NCI-H146 (cell line): ENCODE measurements at places on chromosomes 4 and X.

DNA sequence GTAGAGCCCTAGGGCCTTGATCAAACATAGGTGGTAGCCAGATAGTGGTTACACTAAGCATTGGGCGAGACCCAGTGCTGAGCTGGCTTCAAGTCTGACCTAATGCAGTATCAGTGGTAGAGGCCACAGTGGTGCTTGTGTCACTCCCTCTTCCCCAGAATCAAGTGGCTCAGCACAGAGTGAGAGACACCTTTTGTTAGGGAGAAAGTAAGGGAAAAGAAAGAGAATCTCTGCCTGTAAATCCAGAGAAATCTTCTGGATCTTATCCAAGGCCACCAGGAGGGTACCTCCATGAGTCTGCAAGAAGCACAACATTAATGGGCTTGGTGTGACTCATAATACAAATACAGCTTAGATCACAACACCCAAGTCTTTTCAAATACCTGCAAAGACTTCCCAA, 117.7 kb upstream of the SLC6A14 start:
- DNase-seq, result no peak

GRCh38 chrX:40015693-40016092, 82.1 kb downstream of the BCOR start:
- DNase-seq, result no peak

DNA sequence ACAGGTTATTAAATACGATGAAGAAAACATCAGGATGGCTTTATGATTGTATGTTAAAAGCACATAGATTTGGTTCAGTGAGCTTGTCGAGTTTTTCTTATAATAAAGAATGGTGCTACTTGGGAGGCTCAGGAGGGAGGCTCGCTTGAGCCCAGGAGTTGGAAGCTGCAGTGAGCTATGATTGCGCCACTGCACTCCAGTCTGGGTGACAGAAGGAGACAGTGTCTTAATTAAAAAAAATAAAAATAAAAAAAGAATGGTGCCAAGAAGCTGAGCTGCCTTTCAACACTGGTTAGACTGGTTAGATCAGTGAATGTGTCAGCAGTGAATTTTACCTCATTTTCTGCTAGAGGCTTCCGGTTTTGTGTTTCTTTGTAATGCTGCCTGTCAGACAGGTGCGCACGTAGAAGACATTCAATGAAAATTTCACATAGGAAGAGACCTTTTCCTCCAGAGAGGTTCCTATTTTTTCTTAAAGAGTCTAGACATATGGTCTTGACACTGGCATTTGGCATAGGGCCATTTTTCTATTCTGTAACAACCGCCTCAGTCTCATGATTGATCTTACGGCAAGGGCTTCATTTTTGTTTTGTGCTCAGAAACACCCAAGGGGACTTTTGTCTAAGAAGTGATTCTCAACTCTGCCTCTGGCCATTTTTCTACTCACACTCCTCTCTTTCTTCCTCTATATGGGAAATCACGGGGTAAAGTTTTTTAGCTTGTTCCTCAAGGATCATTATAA, 15.0 kb upstream of the ARSF start:
- no peak for DNase-seq

DNA sequence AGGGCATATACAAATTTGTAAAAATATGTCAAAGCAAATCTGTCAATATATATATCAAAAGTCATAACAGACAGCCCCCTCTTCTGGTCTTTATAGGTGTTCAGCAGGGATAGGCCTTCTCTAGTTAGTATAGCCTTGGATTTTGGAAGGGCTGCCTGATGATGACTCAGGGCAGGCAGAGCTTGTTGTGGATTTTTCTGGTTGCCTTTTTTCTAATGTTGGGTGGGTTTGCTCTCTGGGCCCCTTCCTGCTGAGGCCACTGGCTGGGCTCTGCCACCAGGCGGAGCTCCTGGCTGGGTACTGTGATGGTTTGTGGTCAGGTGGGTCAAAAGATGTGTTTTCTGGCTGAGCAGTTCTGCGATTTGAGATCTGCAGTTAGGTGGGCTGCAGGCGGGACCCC, 294.2 kb downstream of the GRIA2 start:
- DNase-seq, result no peak

GRCh38 chrX:122934131-122934530, 249.9 kb upstream of the GRIA3 start:
- DNase-seq, result no peak

GRCh38 chr4:105710012-105710600, 1.5 kb downstream of the GSTCD start:
- DNase-seq, result no peak

GRCh38 chr4:27176400-27176799, 315.8 kb downstream of the STIM2 start:
- peak; percentile 78 for DNase-seq

DNA sequence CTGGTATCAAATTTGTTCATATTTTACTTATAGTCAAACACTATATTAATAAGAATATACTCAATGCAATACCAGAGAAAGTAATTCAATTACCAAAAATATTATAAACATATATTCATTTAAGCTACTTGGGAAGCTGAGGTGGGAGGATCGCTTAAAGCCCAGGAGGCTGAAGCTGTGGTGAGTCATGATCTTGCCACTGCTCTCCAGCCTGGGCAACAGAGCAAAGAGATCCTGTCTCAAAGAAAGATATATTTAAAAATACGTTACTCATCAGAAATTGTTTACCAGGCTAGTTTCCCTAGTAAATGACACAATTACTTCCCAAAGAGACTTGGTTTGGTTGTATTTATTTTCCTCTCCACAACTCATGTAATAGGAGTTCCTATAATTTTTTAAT, 433.6 kb downstream of the GASK1B start:
- DNase-seq, result no peak

- no peak for DNase-seq
Measured at GRCh38 chr4:139607502-139608060, 51.6 kb upstream of the SETD7 start.

- no peak for DNase-seq
Measured at GRCh38 chr4:103996064-103996463, 276.3 kb upstream of the TACR3 start.

GRCh38 chrX:41118156-41118555, 32.9 kb downstream of the USP9X start:
- DNase-seq, result no peak

- no peak for DNase-seq
Measured at GRCh38 chr4:144894573-144894972, 203.4 kb downstream of the ANAPC10 start.

- DNase-seq, result no peak
Measured at GRCh38 chrX:11792461-11793421, 34.7 kb downstream of the MSL3 start.

- DNase-seq, result no peak
Measured at GRCh38 chr4:102355748-102356147, 10.5 kb upstream of the SLC39A8 start.

DNA sequence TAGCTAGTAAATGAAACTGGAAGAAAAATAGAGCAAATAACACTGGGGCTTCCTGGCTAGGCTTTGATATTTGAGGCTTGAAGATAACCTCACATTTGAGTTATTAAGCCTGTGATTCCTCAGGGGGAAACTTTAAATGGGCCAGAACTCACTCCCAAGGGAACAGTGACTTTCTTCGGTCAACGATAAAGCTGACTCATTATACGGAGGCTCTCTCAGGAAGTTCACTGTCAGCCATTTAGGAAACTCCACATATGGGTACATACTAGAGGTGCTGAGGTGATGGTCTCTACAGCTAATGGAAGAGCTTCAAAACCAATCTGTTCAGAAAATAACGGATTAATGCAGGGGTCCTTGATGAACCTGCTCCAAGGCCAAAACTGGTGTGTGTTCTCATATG, 120.8 kb downstream of the SH2D1A start:
- DNase-seq, result no peak

- peak; percentile 33 for DNase-seq
Measured at GRCh38 chr4:106238820-106239420, 77.1 kb downstream of the TBCK start.

GRCh38 chr4:56286763-56287162, 100.5 kb downstream of the AASDH start:
- no peak for DNase-seq

- DNase-seq, result peak; percentile 58
Measured at GRCh38 chr4:76067652-76068286, 6.7 kb upstream of the ART3 start.

GRCh38 chr4:97910005-97910404, 233.3 kb downstream of the STPG2 start:
- DNase-seq, result no peak

DNA sequence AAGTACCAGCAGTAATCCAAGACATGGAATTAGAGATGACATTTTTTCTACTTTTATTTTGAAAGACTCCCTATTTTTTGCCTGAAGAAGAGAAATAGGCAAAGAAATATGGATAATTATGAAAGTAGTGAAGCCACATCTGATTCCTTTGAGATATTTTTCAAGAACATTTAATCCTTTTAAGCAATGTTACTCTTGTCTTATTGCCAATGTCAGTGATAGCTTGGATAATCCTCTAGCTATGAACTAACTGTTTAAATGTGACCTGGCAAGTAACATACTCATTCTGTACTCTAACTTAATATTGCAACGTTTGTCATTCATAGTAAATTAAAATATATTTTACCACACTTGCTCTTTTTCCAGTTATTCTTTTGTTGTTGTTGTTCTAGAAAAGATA, 181.3 kb downstream of the VEGFC start:
- DNase-seq, result no peak

DNA sequence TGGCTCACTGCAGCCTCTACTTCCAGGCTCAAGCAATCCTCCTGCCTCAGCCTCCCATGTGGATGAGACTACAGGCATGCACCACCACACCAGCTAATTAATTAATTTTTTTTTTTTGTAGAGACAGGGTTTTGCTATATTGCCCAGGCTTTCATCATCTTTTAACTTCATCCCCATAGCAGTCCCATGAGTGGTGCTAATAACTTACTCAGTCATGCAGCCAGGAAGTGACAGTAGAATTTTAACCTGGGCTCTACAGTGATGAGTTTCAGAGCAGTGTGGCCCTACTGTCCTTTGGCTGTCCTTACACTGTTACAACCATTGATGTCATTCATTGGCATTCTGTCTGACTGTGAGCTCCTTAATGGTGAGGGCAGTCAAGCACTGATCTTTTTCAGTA, 3.9 kb upstream of the OCIAD2 start:
- no peak for DNase-seq

DNA sequence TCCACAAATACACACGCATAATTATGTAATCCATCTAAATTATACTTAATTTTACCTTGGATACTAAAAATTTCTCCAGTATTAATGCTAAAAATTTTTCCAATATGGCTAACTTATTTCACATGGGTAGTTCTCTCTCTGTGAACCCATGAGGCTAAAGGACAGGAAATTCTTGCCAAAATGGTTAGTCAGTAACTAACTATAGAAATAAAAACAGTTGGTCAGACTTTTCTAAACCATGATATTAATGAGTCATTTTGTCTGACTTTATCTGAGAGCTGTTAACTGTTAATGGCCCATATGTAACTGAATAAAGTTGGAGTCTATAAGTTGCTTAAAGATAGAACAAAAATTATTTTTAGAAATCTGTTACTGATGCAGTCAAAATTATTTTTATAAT, 549.4 kb downstream of the TLL1 start:
- no peak for DNase-seq
